ENCODE measurements at places on chromosomes 16 and 17. TPM values are rescaled to one million over a fixed set of nuclear protein-coding genes. Genes with fewer than 3 reads are reported as not detected.

DNA sequence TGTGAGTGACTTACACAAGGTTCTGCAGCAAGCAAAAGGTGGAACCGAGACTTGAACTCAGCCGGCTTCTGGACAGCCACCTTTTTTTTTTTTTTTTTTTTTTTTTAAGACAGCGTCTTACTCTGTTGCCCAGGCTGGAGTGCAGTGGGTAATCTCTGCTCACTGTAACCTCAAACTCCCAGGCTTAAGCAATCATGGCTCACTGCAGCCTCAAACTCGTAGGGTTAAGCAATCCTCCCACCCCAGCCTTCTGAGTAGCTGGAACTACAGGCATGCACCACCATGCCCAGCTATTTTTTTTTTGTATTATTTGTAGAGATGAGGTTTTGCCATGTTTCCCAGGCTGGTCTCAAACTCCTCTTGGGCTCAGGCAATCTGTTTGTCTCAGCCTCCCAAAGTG, 55.2 kb upstream of the GOT2 start:
- DNase-seq = no peak

GRCh38 chr17:28763137-28763799, 19.5 kb downstream of the TRAF4 start:
- no peak for DNase-seq

DNA sequence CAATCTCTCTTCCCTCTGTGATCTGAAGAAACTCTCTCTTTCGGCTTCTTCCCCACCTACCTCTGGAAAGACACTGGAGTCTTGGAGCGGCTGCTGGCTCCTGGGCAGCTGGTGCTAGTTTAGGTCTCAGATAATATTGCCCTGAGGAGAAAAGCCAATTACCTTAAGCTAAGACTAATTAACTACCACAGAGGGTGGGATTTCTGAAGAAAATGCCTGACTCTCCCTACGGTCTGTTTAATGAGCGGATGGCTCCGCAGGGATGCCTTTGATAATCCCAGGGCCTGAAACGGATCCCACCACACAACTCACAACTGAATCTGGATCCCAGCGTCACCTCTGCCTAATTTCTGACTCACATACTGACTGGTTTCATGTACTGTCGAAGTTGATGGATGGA, 127.0 kb upstream of the NLRP1 start:
- DNase-seq = no peak

CLDN9 gene
- 0.37 TPM for total RNA-seq

DNA sequence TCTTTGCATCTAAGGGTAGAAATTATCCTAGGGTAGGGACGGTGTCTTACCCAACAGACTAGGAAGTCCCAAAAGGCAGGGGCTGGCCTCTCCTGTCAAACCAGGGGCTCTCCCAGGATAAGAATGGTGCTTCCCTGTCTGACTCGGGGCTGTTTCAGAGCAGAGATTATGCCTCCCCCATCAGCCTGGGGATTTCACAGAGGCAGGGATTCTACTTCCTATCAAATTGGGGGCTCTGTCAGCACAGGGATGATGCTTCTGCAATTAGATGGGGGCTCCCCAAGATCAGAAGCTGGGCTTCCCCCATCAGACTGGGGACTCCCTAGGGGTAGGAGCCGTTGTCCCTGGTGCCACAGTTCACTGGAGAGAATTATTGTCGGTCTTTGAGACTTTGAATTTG, 2.3 kb downstream of the NXPH3 start:
- no peak for DNase-seq

KRTAP9-7 gene
- 0.47 TPM for total RNA-seq

GRCh38 chr17:9544221-9544620, 31.4 kb downstream of the STX8 start:
- DNase-seq = no peak

ZCCHC14 gene
- total RNA-seq = 94.0 TPM

PABPN1L gene
- total RNA-seq = not detected

- no peak for DNase-seq
Observed at GRCh38 chr16:46886764-46887523, 2.8 kb downstream of the GPT2 start.

KRTAP2-4 gene
- total RNA-seq = not detected

- no peak for DNase-seq
Observed at GRCh38 chr16:79717333-79718137, 117.0 kb upstream of the MAF start.

- DNase-seq = no peak
Observed at GRCh38 chr16:50160495-50161164, 7.5 kb downstream of the TENT4B start.

- DNase-seq = no peak
Observed at GRCh38 chr16:1645914-1646525, 32.1 kb upstream of the JPT2 start.

C16orf92 gene
- total RNA-seq = 12.4 TPM

- no peak for DNase-seq
Observed at GRCh38 chr17:64243340-64243739, 19.7 kb downstream of the TEX2 start.
